Stimulated activated naive CD4-positive, alpha-beta T cell treated with Interleukin-2 at 50 U/mL for 16 hours (primary cell): ENCODE measurements at places on chromosomes 2 and 18.

DNA sequence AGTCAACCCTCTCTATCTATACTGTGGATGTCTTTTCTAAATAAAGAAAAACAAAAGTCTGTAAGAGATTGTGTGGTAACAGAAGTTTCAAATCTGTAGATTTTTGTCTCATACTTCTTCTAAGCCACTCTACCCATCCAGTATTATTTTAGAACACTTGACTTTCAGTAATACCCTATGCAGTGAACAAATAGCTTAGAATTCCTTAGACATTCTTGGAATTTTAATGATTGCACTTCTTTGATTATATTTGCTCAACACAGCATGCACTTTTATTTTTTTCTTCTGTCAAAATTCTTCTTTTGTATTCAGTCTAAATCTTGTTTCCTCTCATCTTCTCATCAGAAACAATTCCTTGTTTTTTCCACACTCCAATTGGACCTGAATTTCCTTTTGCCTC lies 1080.2 kb downstream of the SUCLG1 start:
- DNase-seq = no peak

GRCh38 chr18:10121786-10122515 lies 208.1 kb downstream of the VAPA start:
- DNase-seq = no peak

GRCh38 chr2:222984908-222985307 lies 67.1 kb upstream of the KCNE4 start:
- DNase-seq = no peak

- no peak for DNase-seq
Measured at GRCh38 chr2:148922062-148922461, 47.0 kb downstream of the KIF5C start.

DNA sequence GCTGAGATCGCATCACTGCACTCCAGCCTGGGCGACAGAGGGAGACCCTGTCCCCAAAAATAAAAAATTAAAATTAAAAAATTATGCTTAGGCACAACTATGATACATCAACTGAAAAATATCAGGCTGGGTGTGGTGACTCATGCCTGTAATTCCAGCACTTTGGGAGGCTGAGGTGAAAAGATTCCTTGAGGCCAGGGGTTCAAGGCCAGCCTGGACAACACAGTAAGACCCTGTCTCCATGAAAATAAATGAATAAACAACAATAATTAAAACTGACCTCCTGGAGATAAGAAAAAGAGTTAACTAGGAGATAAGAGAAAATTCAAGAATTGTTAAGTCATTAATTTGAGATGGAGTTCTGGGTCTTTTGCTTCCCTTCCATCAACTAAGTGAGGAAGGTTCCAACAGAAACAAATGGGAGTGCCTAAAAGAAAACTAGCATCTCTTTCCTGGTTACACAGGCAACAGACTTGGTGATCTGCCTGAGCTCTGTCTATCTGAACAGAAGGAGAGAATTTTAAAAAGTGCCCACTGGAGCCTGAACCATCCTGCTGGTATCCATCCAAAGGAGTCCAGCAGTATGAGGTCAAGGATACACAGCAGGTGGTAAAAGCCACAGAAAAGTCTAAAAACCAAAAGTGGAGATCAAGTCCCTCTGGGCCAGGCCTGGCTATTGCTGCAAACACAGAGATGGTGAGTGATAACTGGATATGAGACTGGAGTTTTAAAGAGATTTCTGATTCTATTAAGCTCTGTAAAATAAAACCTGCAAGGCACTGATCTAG lies 8.8 kb downstream of the PPM1G start:
- DNase-seq = no peak

DNA sequence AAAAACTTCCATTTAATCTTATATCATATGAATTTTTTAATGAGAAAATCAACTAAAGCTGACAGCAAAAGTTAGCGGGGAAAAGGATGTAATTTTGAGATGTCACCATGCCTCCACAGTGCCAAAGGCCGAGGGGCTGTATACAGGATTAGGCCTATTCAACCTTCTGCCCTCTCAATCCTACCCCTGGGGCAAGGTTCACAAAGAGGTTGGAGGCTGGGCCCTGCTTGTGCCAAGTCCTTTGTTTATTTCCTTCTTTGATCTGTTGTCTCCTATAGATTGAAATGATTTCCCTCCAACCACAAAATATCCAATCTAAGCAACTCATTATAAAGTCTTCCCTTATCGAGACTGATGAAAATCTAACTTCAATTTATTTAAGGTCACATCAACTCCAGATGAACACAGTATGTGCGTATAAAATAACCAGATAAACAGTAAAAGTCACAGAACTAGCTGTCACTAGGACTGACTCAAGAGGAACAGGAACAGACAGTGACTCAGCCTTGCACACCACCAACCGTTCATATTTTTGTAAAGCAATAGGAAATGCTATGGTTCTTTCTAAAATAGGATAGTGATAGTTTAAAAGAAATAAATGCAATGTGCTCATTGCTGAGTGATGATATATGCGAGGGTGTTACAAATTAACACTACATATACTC lies 95.8 kb downstream of the SLC25A12 start:
- DNase-seq = no peak

GRCh38 chr18:75114231-75114764 lies 94.6 kb downstream of the PTGR3 start:
- no peak for DNase-seq

DNA sequence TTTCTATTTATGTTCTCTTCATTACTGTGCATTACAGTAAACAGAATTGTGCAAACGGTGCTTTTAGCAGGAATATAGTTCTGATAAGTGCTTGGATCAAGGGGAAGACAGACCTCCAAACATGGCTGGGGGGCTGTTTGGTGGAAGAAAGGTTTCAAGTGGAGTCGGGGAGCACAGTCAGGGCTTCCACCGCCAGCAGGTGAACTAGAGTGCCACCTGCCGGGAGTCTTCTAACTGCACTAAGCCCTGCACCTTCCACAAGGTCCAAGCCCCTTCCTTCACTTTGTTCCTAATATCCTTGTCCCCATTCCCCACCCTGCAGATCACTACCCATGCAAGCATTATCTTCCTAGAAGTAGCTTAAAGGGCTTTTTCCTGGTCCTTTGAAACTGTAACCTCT lies 11.1 kb downstream of the ONECUT2 start:
- no peak for DNase-seq

GRCh38 chr2:124354466-124354865 lies 329.4 kb downstream of the CNTNAP5 start:
- no peak for DNase-seq

GRCh38 chr18:31977270-31977872 lies 34.4 kb upstream of the TRAPPC8 start:
- DNase-seq = peak; percentile 14

- DNase-seq = no peak
Measured at GRCh38 chr2:12343141-12343540, 373.6 kb upstream of the TRIB2 start.

- DNase-seq = no peak
Measured at GRCh38 chr2:152421521-152422370, 86.8 kb downstream of the FMNL2 start.

GRCh38 chr18:25132786-25133496 lies 219.0 kb downstream of the ZNF521 start:
- no peak for DNase-seq

- DNase-seq = no peak
Measured at GRCh38 chr2:26873286-26873983, 25.5 kb downstream of the DPYSL5 start.

- DNase-seq = no peak
Measured at GRCh38 chr2:100470898-100471514, 724 bp downstream of the NMS start.

DNA sequence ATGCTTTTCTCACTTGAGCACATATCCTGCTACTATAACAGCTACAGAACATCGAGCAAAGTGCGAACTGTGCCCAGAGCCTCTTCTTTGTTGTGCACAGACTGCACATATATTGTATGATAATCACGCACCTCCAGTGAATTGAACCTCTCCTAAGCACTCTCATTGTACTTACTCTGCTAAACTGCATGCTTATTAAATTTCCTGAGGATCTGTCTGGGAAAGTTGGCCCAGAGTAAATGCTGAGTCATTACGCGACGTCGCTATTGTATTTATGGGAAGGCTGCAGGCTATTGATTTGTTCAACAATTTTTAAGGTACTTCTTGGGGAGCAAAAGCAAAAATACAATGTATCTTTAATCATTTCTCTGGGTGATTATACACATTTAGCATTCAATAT lies 399.6 kb upstream of the DSEL start:
- no peak for DNase-seq

- peak; percentile 29 for DNase-seq
Measured at GRCh38 chr18:57621246-57621604, 411 bp downstream of the NARS1 start.

- no peak for DNase-seq
Measured at GRCh38 chr2:219886615-219887014, 259.2 kb downstream of the SLC4A3 start.

GRCh38 chr18:69035756-69036155 lies 237.9 kb downstream of the CCDC102B start:
- no peak for DNase-seq

DNA sequence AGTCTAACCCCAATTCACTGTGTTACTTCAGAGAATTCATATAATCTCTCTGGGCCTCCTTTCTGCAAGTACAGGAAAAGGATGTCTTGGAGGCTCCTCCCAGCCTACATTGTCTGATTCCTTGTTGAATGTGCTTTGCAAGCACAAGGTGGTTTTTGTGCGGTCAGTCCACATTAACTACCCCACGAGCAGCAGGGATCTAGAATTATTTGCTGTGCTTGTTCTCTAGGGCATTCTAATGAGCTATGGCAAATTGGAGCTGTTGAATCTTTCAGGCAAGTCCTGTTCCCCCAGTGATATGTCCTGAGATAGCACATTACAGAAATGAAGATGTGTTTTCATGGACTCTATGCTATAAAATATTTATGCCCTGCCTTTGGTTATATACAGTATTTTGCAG lies 349.4 kb downstream of the SLC4A3 start:
- no peak for DNase-seq

- no peak for DNase-seq
Measured at GRCh38 chr2:85435220-85435958, 16.9 kb downstream of the SH2D6 start.

DNA sequence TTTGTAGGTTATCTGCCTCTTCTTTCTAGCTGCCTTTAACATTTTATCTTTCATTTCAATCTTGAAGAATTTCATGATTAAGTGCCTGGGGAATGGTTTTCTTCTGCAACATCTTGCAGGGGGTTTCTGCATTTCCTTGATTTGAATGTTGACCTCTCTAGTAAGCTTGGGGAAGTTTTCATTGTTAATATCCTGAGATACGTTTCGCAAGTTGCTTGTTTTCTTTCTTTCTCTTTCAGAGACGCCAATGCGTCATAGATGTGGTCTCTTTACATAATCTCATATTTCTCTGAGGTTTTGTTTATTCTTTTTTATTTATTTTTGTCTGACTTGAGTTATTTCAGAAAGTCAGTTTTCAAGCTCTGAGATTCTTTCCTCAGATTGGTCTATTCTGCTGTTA lies 225.7 kb downstream of the XIRP2 start:
- no peak for DNase-seq

GRCh38 chr2:184004948-184005672 lies 593.2 kb upstream of the ZNF804A start:
- DNase-seq = no peak
